ENCODE measurements at places on chromosomes 3 and 15.

GRCh38 chr15:29712149-29712885 lies 110.0 kb downstream of the TJP1 start:
- DNase-seq, result no peak

DNA sequence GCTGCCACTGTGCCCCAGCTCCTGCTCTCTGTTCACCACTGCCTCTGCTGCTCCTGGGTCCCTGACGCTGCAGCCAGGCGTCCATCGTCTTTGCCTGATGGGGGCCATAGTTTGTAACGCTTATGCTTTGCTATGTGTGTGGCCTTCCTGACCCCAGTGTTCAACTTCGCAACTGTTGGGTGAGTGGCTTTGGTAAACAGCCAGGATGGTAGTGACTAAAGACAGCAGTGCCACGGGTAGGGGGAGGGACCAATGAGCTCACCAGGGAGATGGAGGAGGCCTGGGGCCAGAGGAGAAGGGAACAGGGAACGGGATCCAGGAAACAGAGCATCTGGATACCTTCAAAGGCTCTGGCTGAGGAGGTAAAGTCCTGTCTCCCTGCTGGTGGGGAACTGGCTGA lies 75.9 kb upstream of the ALDH1L1 start:
- DNase-seq, result no peak

- DNase-seq, result no peak
Observed at GRCh38 chr3:169278092-169278491, 385.4 kb downstream of the MECOM start.

GRCh38 chr3:167941234-167941995 lies 154.3 kb downstream of the GOLIM4 start:
- no peak for DNase-seq

DNA sequence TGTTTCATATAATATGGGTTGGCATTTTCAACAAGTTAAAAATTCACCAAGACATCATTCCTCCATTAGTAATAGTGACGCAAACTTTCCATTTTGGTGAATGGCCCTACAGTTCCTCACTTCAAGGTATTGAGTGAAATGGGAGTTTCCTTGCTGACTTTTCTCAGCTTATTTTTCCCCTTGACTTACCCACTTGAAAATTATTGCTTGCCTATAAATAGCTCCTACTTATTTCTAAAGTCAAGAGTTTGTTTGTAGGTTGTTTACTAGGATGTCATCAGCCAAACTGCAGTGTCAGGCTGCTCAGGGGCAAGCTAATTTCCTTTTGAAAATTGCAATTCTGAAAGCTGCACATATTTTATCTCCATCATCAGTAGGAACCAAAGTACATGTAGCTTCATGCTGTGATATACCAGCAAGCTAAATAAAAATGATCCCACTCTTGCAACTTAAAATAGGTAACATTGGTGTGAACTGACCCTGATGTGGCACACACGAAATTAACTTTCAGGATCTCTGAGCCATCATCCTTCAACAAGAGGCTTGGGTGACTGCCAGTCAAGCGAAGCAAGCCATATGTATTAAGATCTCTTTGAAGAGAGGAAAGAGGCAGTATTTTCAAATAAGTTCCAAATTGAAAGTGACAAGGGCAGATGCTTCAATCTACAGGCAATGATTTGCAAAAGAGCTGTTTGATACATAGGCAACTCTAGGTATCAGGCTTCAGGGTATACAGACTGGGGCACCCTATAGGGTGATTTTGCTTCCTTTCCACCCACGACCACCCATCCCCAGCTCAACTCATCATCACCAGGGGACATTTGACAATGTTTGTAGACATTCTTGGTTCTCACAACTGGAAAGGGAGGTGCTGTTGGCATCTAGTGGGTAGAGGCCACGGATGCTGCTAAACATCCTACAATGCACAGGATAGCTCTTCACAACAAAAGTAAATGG lies 66.8 kb upstream of the RASGRP1 start:
- DNase-seq, result no peak

DNA sequence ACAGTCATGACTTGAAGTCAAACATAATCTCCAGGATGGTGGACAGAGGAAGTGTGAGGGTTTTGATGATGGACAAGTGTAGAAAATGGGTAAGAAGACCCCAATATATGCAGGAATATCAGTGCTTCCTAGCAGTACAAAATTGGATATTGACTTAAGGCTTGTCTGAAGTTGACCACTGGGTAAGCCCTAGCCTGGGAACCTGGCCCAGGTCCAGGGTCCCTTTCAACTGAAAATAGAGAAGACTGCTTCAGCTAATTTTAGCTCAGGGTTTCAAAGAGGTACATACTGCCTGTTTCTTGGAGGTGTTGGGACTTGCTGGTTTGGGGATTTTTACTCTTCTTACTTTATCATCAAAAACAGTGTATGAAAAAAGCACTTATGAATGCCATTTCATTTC lies 4.7 kb downstream of the NR1D2 start:
- DNase-seq, result no peak

- DNase-seq, result no peak
Observed at GRCh38 chr3:134057654-134058110, 28.0 kb upstream of the SLCO2A1 start.

DNA sequence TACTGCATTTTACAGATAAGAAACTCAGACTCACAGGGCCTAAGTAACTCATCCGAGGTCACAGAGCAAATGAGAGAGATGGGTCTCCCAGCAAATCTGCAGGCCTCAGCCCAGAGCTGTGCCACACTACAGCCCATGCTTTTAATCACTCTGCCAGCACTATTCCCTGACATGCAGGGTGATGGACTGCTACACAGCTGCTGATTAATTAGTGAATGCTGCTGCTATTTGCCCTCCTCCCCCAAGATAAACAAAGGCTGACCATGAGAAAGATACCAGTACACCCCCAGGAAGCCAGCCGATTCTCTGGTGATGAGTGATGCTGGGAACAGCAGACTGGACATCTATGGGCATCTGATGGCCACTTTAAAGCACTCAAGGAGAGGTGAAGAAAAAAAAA lies 39.3 kb downstream of the RFTN1 start:
- DNase-seq, result no peak
